ENCODE measurements at places on chromosomes 7 and 10.

GRCh38 chr7:69692611-69693010, 94.3 kb downstream of the AUTS2 start:
- no peak for DNase-seq

DNA sequence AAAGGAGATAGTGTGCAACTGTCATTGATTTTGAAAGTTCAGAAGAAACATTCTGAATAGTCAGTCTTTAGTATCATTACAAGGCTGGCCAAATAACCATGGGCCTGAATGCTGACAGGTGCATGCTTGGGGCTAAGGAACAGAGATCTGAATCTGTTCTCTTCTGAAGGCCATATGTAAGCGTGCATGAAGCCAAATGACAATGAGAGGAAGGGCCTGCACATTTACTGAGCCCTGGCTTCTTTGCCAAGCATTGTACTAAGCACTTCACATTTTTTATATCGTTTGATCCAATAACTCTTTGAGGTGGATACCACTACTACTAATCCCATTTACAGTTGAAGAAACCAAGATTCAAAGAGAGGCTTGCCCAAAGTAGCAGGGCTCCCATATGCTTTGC, 22.5 kb upstream of the TIAL1 start:
- DNase-seq = no peak

- DNase-seq = no peak
Measured at GRCh38 chr7:39609113-39609934, 14.0 kb upstream of the RALA start.

- DNase-seq = no peak
Measured at GRCh38 chr10:119517235-119518141, 25.0 kb downstream of the RGS10 start.

DNA sequence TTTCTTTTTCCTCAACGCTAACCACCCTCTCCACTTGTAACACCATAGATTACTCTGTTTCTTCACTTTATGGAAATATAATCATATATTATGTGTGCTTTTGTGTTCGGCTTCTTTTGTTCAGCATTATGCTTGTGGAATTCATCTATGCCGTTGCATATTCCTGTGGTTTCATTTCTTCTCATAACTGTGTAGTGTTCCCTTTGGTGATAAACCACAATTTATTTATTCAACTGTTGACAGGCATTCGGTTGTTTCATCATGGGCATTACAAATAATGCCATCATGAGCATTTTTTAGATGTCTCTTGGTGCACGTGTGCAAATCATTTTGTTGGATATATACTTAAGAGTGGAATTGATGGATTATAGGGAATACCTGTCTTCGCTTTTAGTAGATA, 12.1 kb downstream of the AVL9 start:
- DNase-seq = no peak

DNA sequence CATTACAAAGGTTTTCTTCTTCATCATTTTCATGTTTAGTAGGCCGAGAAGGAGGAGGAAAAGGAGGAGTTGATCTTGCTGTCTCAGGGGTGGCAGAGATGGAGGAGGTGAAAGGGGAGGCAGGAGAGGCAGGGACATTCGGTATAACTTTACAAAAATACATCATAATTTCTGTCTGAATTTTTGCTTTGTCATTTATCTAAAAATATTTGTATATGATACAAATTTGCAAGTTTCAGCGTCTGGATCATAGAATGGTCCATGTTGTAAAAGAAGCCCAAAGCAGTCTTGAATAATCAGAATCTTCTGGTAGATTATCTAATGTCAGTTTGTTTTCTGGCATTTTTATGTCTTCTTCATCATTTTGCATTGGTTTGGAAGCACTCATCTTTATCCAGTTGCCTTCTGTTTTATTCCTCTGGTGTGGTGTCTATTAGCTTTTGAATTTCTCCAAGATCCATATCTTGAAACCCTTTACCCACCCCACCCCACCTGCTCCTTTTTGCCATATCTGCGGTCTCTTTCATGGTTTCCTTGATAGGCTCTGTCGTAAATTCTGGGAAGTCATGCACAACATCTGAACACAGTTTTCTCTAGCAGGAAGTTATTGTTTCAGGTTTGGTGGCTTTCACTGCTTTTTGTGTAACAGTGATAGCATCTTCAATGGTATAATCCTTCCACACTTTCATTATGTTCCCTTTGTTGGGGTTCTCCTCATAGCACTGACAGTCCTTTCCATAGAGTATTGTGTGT, 95.0 kb downstream of the ST7 start:
- DNase-seq = no peak

DNA sequence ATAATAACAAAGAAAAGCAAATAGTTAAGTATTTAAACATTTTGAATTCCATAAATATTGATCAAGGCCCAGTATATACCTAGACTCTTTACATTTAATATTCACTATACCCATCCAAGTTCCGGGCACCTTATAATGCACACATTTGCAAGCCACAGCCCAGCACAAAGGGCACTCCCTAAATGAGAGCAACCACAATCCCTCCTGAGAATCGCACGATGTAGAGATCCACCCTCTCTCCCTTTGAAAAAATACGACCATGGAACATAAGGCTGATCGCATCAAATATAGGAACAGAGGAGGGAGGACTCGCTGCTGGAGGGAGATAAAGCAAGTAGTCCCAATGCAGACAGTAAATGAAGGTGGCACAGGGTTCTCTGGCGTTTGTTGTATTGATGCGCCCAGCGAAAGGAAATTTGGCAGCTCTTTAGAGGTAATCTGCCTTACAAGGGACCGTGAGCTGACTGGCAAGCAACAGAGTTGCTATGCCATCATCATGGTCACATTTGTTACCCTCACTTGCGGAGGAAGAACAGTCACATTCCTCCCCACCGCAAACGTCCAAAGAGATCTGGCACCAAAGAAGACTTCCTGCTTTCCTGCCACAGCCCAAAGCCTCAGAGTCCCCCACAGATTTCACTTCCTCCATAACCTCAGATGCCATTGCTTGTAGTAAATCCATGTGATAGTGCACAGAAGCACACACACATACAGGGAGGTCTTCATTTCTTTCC, 16.1 kb upstream of the TAS2R40 start:
- no peak for DNase-seq

GRCh38 chr10:44988957-44989585, 10.5 kb upstream of the DEPP1 start:
- DNase-seq = no peak

DNA sequence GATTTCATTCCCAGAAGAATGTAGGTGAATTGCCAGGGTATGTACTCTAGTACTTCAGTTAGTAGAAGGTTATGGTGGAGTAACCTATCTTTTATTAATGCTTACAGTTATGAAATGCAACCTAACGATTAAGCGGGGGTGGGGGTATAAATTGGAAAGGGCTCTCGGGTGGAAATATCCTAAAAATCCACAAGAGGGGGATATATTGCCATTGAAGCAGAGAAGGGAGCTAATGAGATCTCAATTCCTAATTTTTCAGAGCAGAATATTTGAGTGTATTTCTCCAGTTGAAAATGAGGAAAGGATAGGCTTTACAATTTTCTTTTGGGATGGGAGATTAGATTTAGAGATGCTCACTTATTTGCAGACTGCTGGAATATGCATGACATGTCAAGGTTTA, 90.8 kb downstream of the DNAJB9 start:
- no peak for DNase-seq
